ENCODE measurements at places on chromosomes 16 and 17. TPM values are rescaled to one million over a fixed set of nuclear protein-coding genes. Genes with fewer than 3 reads are reported as not detected.

DNA sequence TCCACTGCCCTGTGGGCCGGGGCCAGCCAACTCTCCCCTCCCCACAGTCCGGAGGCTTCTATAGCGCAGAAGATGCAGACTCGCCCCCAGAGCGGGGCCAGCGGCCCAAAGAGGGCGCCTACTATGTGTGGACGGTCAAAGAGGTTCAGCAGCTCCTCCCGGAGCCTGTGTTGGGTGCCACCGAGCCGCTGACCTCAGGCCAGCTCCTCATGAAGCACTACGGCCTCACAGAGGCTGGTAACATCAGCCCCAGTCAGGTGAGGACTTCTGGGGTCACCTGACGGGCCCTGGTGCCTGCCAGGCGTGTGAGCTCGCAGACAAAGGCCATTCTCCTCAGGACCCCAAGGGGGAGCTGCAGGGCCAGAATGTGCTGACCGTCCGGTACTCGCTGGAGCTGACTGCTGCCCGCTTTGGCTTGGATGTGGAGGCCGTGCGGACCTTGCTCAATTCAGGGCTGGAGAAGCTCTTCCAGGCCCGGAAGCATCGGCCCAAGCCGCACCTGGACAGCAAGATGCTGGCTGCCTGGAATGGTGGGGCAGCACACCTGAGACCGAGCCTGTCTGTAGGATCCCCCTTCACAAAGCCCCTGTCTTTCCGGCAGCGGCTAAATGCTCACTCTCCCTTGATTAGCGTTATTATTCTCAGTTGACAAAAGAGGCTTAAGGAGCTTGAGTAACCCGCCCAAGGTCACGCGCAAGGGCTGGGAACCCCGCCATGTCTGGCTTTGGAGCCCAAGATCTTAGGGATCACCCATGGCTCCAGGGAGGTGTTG lies 3.9 kb downstream of the SPATA20 start:
- H3K36me3 ChIP-seq: no peaks in the 10 kb centered on the region
- peaks cover 6% of the 10 kb centered on the region for H3K27me3 ChIP-seq
- DNase-seq: peak; percentile 86
- H3K4me1 ChIP-seq: peaks cover 4% of the 10 kb centered on the region
- no peak overlapping the region for H3K27ac ChIP-seq
- no peak overlapping the region for H3K4me3 ChIP-seq

DNA sequence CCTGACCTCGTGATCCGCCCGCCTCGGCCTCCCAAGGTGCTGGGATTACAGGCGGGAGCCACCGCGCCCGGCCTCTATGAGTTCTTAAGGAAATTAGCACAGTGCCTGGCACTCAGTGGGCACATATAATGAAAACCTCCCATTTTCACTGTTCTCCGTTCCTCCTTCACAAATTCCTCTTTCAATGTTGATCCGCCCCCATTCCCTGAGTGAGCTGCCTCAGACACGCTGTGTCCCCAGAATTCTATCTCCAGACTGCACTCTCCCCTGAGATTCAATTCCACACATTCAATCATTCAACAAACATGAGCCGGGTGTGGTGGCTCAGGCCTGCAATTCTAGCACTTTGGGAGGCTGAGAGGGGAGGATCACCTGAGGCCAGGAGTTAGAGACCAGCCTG lies 7.0 kb downstream of the P2RX1 start:
- H3K4me1 ChIP-seq: no peaks in the 10 kb centered on the region
- H3K27ac ChIP-seq: peak overlapping the region; percentile 35
- no peaks in the 10 kb centered on the region for H3K36me3 ChIP-seq
- DNase-seq: no peak
- H3K27me3 ChIP-seq: no peaks in the 10 kb centered on the region
- H3K4me3 ChIP-seq: no peak overlapping the region

GRCh38 chr16:66443269-66443652 lies 16.2 kb downstream of the BEAN1 start:
- H3K27me3 ChIP-seq: peaks cover 55% of the 10 kb centered on the region
- H3K4me1 ChIP-seq: no peaks in the 10 kb centered on the region
- H3K36me3 ChIP-seq: no peaks in the 10 kb centered on the region
- H3K4me3 ChIP-seq: no peak overlapping the region

- no peak overlapping the region for H3K27ac ChIP-seq
- no peak for DNase-seq
- H3K4me3 ChIP-seq: no peak overlapping the region
- no peaks in the 10 kb centered on the region for H3K4me1 ChIP-seq
Observed at GRCh38 chr17:69696650-69697049, 282.2 kb downstream of the MAP2K6 start.

DNA sequence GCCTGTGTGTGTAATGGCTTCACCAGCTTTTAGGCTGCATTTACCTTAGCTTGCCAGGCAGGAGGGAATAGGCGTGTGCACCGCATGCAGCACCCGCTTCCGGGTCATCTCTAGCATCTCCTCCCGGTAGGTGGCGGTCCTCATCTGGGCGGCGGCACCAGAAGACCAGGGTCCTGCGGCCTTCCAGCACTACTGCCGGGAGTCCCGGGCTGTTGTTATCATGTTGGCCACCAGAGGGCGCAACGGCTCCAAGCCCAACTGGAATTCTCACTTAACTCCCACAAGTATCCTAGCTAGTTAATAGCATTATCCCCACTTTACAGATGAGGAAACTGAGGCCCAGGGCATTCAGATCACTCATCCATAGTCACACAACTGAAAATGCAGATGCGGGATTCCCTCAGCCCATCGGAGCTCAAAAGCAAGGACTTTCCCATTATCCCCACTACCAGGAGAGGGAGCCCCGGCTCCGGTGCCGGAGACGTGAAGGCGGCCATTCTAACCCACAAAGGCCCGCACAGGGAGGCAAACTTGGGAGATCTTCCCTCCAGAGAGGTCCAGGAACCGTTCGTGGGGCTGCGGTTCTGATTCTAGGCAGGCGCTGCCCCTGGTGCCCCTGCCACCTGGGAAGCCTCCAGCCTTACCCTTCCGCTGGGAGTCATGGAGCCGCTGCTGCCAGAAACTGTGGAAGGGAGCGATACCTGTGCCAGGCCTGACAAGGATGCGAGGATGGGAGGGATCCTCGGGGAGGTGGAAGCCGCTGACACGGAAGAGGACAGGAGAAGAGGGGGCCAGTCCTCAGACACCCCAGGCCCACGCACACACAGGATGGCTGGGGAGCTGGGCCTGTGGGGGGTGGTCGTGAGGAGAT lies 23.9 kb downstream of the LGALS9 start:
- H3K36me3 ChIP-seq: no peaks in the 10 kb centered on the region
- peaks cover 15% of the 10 kb centered on the region for H3K27me3 ChIP-seq
- H3K4me3 ChIP-seq: no peak overlapping the region
- H3K27ac ChIP-seq: no peak overlapping the region

The NT5M gene
- total RNA-seq: 5.9 TPM

The MAP2K6 gene
- 11.9 TPM for total RNA-seq

The FLCN gene
- total RNA-seq: 55.8 TPM

All from type B pancreatic cell (in vitro differentiated cells).